ENCODE measurements at places on chromosomes 3 and 15. TPM values are rescaled to one million over a fixed set of nuclear protein-coding genes. Genes with fewer than 3 reads are reported as not detected.

- H3K4me3 ChIP-seq, result no peak overlapping the region
- H3K27ac ChIP-seq, result no peak overlapping the region
- H3K36me3 ChIP-seq, result no peaks in the 10 kb centered on the region
- peaks cover 7% of the 10 kb centered on the region for H3K4me1 ChIP-seq
Measured at GRCh38 chr3:14410503-14411165, 8.2 kb downstream of the SLC6A6 start.

The STRIT1 gene
- not detected for total RNA-seq

DNA sequence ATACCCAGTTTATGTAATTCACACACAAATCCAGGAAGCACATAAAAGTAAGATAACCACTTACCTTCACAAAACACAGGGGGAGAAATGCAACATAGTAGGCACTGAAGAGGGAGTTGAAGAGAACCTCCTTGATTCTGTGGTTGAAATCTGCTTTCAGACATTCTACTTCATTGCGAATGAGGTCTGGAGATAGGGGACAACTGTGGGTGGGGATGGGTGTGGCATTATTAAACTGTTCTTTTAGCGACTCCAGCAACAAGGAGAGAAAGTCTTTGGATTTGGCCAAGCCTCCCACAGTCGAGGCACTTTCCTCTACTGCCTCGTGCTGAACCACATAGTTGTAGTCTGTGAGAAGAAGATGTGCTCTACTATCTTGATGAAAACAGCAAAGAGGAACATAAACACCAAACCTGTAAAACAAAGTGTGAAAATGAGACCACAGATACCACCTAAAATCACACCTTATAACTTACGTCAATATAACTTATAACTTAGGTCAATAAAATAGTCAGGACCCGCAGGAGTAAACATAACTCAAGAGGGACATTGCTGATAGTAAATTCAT, 25.6 kb downstream of the TMEM39A start:
- DNase-seq, result no peak
- no peak overlapping the region for H3K4me3 ChIP-seq
- no peaks in the 10 kb centered on the region for H3K4me1 ChIP-seq
- H3K27ac ChIP-seq, result no peak overlapping the region
- H3K27me3 ChIP-seq, result no peaks in the 10 kb centered on the region
- H3K36me3 ChIP-seq, result peaks cover 28% of the 10 kb centered on the region

The CEP63 gene
- 29.2 TPM for total RNA-seq

The SNX22 gene
- 37.5 TPM for total RNA-seq

The DISP2 gene
- total RNA-seq, result 0.22 TPM

The NGRN gene
- total RNA-seq, result 72.4 TPM

DNA sequence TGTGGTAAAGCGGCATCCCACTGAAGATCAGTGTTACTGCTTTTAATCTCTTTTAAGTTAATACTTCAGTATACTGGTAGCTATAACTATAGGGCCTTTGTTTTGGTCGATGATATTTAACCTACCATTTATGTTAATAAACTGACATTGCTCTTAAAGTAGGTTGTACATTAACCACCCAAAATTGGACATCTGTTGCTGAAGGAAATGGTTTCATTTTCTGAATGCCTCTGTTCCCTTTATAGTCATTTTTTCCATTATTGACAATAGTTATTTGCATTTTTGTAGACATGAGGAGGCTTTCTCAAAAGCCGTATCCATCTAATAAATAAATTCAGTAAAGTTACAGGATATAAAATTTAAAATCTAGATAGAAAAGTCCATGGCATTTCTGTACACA, 252.4 kb upstream of the UBE2E1 start:
- no peak overlapping the region for H3K4me3 ChIP-seq
- no peaks in the 10 kb centered on the region for H3K27me3 ChIP-seq
- H3K36me3 ChIP-seq, result peaks cover 5% of the 10 kb centered on the region
- H3K27ac ChIP-seq, result no peak overlapping the region
- H3K4me1 ChIP-seq, result no peaks in the 10 kb centered on the region

The DLEC1 gene
- total RNA-seq, result 3.7 TPM

DNA sequence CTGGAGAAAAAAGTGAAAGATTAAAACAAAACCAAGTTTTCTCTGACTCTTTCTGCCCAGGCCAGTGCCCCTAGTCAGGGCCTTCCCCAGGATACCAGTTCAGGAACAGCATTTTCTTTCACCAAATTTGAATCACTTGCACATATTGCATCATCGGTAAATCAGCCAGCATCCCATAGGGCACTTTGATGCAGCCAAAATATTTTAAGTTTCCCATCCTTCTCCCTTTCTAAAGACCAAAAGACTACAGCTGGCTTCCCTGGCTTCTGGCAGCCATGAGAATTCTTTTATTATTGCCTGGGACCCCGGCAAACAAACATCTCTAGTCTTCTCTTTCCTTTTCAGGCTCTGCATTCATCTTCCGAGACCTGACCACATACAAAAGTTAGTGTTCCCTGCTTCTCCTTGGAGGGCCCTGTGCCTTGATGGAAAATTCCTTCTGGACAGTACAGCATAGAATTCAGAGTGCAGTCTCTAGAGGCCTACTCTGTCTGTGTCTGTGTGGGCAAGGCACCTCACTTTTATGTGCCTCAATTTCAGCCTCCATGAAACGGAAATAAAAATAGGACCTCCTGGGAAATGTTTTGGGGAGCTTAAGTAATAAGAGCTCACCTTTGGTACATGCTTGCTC, 348.0 kb downstream of the VPS13C start:
- H3K4me3 ChIP-seq, result no peak overlapping the region
- no peaks in the 10 kb centered on the region for H3K4me1 ChIP-seq
- H3K27ac ChIP-seq, result no peak overlapping the region
- H3K27me3 ChIP-seq, result no peaks in the 10 kb centered on the region

DNA sequence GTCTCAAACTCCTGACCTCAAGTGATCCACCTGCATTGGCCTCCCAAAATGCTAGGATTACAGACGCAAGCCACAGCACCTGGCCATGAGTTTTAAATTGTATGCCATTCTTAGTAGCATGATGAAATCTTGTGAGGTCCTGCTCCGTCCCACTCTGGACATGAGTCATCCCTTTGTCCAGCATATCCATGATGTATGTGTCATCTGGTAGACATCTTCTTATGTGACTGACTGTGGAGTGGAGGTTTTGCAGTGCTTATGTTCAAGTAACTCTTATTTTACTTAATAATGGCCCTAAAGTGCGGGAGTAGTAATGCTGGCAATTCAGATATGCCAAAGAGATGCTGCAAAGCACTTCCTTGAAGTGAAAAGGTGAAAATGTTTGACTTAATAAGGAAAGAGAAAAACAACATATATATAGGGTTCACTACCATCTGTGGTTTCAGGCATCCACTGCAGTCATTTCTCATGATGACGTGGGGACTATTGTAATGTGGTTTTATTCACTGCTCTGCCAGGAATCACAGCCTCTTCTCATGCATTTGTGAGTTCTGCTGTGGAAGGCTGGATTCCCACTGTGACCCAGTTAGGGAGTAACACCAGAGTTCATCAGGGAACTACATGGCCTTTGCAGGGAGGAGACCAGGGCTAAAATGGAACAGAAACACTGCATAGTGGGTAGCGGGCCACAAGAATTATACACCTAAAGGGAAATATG, 204.6 kb upstream of the STRIT1 start:
- no peaks in the 10 kb centered on the region for H3K4me1 ChIP-seq
- no peak overlapping the region for H3K27ac ChIP-seq
- no peak for DNase-seq
- H3K4me3 ChIP-seq, result no peak overlapping the region
- H3K27me3 ChIP-seq, result no peaks in the 10 kb centered on the region
- no peaks in the 10 kb centered on the region for H3K36me3 ChIP-seq

The ARRDC4 gene
- total RNA-seq, result 64.5 TPM

The FAH gene
- 36.2 TPM for total RNA-seq

DNA sequence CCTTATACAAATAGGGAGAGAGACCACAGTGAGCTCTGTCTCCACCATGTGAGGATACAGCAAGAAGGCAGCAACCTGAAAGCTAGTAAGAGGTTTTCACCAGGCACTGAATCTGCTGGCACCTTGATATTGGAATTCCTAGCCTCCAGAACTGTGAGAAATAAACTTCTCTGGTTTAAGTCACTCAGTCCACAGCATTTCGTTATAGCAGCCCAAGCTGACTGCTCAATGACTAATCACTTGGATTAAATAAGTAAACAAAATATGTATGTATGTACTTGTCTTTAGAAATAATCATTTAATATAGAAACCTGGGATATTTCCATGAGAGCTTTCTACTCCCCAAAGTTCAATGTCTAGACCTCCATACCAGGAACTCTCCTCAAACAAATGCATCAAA, 162.0 kb downstream of the IMPG2 start:
- no peaks in the 10 kb centered on the region for H3K27me3 ChIP-seq
- no peak overlapping the region for H3K4me3 ChIP-seq
- H3K27ac ChIP-seq, result no peak overlapping the region

The STAB1 gene
- total RNA-seq, result 258 TPM

The OXSM gene
- total RNA-seq, result 4.5 TPM

The TGM4 gene
- total RNA-seq, result not detected

GRCh38 chr3:196634829-196635228, 4.7 kb upstream of the NRROS start:
- DNase-seq, result no peak
- H3K4me3 ChIP-seq, result no peak overlapping the region
- H3K27me3 ChIP-seq, result no peaks in the 10 kb centered on the region
- no peak overlapping the region for H3K27ac ChIP-seq
- no peaks in the 10 kb centered on the region for H3K36me3 ChIP-seq

DNA sequence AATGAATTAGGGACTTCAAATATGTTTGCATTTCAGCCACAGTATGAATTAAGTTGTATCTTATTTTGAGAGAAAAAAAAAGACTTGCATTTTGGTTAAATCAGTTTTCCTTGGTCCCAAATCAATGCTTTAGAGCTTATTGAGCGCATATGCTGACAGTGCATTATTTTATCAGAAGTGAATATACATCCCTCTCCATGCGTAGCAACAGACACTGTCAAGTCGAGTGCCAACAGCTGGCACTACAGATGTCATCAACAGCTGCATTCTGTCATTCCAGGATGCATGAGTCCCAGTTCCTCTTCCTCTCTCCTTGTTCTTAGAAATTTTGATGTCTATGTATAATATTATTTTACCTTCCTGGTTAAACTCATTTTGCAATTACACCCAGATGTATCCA, 156.1 kb upstream of the FOXB1 start:
- H3K4me1 ChIP-seq, result no peaks in the 10 kb centered on the region
- no peaks in the 10 kb centered on the region for H3K36me3 ChIP-seq
- H3K4me3 ChIP-seq, result no peak overlapping the region
- DNase-seq, result no peak

The MAP1A gene
- total RNA-seq, result 20.8 TPM

DNA sequence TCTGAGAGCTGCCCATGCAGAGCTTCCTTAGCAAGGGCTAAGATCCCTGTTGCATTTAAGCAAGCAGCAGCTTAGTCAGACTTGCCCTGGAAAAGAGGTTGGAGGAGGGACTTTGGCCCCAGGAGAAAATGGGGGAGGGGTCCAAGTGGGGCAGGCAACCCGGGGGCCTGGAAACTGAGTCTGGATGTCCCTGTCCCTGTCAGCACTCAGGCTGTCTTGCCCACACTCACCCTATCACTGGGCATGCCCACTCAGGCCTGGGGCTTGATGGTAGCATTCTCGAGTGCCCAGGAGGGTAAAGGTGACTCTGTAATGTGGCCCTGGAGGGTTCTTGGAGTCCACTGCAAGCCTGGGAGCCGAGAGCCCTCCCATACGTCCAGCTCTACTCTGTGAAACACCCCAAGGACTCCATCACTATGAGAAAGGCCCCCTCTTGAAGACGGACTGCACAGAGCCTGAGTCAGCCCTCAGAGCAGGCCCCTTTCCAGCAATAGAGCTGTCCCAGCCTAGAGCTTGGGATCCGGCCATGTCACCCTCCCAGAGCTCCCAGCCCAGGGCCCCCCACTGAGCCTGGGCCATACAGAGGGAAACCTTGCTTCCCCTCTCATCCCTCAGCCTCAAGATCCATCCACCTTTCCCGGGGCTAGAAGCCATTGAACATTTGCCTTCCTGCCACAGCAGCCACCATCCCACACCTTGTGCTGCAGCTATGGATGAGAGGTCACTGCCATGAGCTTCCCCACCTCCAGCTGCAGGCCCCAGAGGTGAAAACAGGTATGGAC, 13.4 kb downstream of the MYL3 start:
- peaks cover 14% of the 10 kb centered on the region for H3K4me1 ChIP-seq
- H3K27me3 ChIP-seq, result no peaks in the 10 kb centered on the region
- H3K36me3 ChIP-seq, result no peaks in the 10 kb centered on the region
- no peak overlapping the region for H3K4me3 ChIP-seq
- peak overlapping the region; percentile 88 for H3K27ac ChIP-seq

The ZNF621 gene
- 18.8 TPM for total RNA-seq

DNA sequence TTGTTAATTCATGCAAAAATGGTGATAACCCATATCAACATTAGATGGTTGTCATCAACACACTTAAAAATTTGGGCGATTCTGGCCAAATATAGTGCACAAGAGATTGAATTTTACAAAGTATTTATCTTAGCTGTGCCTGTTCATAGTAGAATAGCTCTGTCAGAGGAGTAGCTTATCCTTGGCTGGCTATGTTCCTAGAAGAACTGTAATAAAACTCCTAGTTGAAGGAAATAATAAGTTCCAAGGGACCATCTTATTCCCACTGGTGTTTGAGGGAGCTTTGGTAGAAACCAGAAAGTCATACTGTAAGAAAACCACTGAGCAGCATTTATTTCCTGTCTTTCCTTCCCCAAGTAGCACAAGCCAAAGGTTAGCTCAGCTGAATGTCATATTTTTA, 201.8 kb downstream of the GRM7 start:
- H3K27ac ChIP-seq, result no peak overlapping the region
- DNase-seq, result no peak
- no peaks in the 10 kb centered on the region for H3K27me3 ChIP-seq
- no peak overlapping the region for H3K4me3 ChIP-seq

DNA sequence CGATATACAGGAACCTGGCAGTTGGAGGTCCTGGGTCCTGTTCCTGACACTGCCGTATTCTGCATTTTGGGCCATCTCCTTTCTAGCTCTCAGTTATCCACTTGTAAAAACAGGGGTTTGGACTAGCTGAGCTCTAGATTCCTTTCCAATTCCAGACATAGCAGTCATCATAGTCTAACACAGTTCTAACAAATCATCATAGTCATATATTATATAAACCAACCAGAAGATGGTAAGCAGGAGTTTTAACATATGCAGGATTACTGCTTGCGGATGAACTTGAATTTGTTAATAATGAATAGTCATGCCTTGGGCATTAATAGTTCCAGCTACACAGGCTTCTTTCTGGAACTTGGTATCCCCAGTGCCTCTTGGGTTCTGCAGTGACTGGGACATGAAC, 26.6 kb downstream of the MASP1 start:
- no peaks in the 10 kb centered on the region for H3K27me3 ChIP-seq
- no peak overlapping the region for H3K27ac ChIP-seq
- no peaks in the 10 kb centered on the region for H3K36me3 ChIP-seq

- no peak overlapping the region for H3K27ac ChIP-seq
- H3K4me3 ChIP-seq, result no peak overlapping the region
- H3K36me3 ChIP-seq, result no peaks in the 10 kb centered on the region
- no peaks in the 10 kb centered on the region for H3K4me1 ChIP-seq
- DNase-seq, result no peak
- H3K27me3 ChIP-seq, result no peaks in the 10 kb centered on the region
Measured at GRCh38 chr3:137296116-137296515, 338.3 kb downstream of the IL20RB start.

The CPNE9 gene
- total RNA-seq, result not detected

The CDHR4 gene
- not detected for total RNA-seq

GRCh38 chr3:195442573-195443390, at the start of gene ACAP2:
TSS of gene ACAP2 (minus strand) at chr3:195443020. CDS start at chr3:195442847, 173 bp downstream.
- no peaks in the 10 kb centered on the region for H3K36me3 ChIP-seq
- peak; percentile 98 for DNase-seq
- peak within 1 kb of the TSS; percentile 88 for H3K4me3 ChIP-seq

Data from tibial nerve (tissue), 4 donors.